Progenitor cell of endocrine pancreas (in vitro differentiated cells): ENCODE measurements at places on chromosomes 11 and 22. TPM values are rescaled to one million over a fixed set of nuclear protein-coding genes. Genes with fewer than 3 reads are reported as not detected.

The OR8G5 gene
- total RNA-seq, result not detected in 2 replicates

The NTM gene
- total RNA-seq, result 4.2 and 4.3 TPM in 2 replicates

The UBASH3B gene
- total RNA-seq, result 2.4 and 4.9 TPM in 2 replicates

The KCNQ1OT1 gene
- 18.0 and 18.7 TPM in 2 replicates for total RNA-seq

The ENTHD1 gene
- not detected in 2 replicates for total RNA-seq

The NCR3LG1 gene
- 1.3 and 2.1 TPM in 2 replicates for total RNA-seq

The VSIG2 gene
- total RNA-seq, result 1.8 and 2.6 TPM in 2 replicates

The C22orf42 gene
- total RNA-seq, result 13.2 and 13.9 TPM in 2 replicates

The INS gene
- total RNA-seq, result 68.7 and 75.2 TPM in 2 replicates

The SERGEF gene
- total RNA-seq, result 32.4 and 34.8 TPM in 2 replicates

The P4HA3 gene
- 0.17 TPM in 1 of 2 replicates, not detected in the other for total RNA-seq

DNA sequence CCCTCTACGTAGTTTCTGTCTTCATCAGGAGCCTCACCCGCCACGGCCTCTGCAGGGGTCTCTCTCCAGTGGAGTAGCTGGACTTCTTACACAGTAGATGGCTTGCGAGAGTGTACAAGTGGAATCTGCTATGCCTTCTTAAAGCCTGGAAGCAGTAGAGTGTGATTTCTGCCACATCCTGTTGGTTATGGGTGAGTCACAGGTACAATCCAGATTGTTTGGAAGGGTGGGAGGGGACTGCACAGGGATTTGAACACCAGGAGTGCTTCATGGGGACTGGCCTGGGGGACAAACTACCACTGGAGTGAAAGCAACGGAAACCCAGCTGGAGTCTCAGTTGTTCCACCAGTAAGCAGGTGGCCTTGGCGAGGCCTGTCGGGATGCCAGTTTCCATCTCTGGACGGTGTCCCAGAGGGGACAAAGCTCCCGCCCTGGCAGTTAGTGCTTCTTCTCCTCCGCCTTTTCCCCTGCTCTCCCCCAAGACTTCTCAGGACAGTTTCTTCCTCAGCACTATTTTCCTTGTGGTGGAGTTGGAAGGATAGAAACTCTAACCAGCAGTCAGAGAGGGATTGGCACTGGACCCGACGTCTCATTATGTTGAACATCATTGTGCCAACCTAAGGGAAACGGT, 85.0 kb upstream of the RCN1 start:
- no peaks in the 10 kb centered on the region for H3K4me1 ChIP-seq
- H3K27ac ChIP-seq, result no peak overlapping the region
- H3K4me3 ChIP-seq, result no peak overlapping the region
- peaks cover 60% of the 10 kb centered on the region for H3K27me3 ChIP-seq

DNA sequence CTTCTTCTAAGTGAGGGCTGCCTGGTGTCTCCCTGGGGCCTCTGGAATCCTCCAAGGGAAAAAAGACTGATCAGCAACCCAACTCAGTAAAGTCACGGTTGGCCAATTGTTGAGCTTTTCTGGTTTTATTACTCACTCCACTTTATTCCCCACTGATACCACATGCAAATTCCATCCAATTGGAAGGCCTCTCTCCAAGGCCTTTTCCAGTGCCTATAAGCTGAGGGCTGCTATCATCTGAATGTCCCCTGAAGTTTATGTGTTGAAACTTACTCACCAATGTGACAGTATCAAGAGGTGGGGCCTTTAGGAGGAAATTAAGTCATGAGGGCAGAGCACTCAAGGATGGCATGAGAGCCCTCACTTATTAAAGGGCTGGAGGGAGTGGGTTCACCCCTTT, 463.3 kb downstream of the BUD13 start:
- H3K27ac ChIP-seq, result no peak overlapping the region
- peaks cover 31% of the 10 kb centered on the region for H3K27me3 ChIP-seq
- H3K4me3 ChIP-seq, result no peak overlapping the region
- H3K36me3 ChIP-seq, result no peaks in the 10 kb centered on the region

DNA sequence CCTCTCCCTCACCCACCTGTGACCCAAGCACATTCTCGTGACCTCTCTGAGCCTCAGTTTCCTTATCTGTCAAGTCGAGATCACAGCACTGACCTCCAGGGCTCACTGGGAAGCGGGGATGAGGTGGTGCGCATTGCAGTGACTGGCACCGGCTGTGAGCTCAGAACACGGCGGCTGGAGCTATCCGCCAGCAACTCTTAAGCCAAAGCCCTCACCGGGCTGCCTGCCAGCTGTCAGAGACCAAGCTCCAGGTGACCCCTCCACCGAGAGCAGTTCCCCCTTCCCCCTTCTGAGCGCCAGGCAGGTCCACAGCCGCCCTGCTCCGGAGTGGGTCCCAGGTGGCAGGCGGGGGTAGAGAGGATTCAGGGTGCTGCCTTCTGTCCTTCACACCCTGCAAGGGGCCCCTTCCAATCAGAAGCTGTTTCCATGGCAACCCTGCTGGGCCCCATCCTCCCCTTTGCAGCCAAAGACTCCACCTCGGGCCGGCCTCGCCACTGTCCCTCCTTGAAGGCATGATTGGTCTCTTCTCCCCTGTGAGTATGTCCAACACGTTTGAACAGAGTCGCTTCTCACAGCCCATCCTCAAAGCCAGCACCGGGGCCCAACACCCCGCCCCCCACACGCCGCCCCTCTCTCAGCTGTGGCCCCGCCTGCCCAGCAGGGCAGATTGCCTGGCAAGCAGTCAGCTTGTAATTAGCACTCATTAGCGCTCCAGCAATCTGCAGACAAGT, 98.7 kb downstream of the WNT7B start:
- H3K4me1 ChIP-seq, result peaks cover 2% of the 10 kb centered on the region
- no peak overlapping the region for H3K4me3 ChIP-seq
- H3K36me3 ChIP-seq, result no peaks in the 10 kb centered on the region
- DNase-seq, result peak; percentile 8
- no peak overlapping the region for H3K27ac ChIP-seq

GRCh38 chr11:70604630-70605467, 206.5 kb downstream of the CTTN start:
- H3K27ac ChIP-seq, result no peak overlapping the region
- H3K4me3 ChIP-seq, result no peak overlapping the region
- peaks cover 1% of the 10 kb centered on the region for H3K4me1 ChIP-seq
- DNase-seq, result no peak
- no peaks in the 10 kb centered on the region for H3K36me3 ChIP-seq
- no peaks in the 10 kb centered on the region for H3K27me3 ChIP-seq

DNA sequence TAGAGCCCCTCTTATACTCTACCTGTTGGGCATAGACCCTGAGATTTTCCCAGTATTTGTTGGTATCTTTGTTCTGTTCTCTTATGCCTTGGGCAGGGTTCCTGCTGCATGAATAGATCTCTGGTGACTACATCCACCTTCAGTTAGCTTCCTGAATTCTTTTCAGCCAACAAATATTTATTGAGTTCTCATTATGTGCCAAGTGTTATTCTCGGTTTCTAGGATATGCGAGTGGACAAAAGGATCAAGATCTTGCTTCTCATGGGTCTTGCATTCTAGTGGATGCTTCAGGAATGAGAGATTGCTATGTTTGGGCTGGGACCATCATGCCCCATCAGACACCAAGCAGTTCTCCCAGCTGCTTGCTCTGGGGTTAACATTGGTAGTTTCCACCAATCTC, 340.0 kb downstream of the METTL15 start:
- peaks cover 4% of the 10 kb centered on the region for H3K4me1 ChIP-seq
- no peaks in the 10 kb centered on the region for H3K36me3 ChIP-seq
- no peak overlapping the region for H3K4me3 ChIP-seq
- peak overlapping the region; percentile 30 for H3K27ac ChIP-seq

GRCh38 chr11:30730011-30730410, 143.9 kb upstream of the MPPED2 start:
- H3K4me1 ChIP-seq, result peaks cover 25% of the 10 kb centered on the region
- DNase-seq, result no peak
- H3K27ac ChIP-seq, result no peak overlapping the region

DNA sequence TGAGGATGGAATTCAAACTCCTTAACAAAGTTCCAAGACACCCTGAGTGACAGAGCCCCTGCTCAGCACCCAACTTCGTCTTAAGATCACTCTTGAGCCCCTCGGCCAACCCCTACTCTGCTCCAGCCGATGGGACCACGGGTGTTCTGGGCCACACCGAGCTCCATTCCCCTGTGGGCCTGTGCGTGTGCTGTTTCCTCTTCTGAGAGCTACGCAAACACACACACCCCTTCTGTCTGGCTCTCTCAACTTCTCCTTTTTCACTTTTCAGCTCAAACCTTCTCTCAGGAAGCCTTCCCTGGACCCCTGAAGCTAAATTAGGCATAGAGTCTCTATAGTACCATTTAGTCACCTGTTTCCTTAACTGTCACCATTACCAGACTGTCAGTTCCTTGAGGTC, 37.5 kb upstream of the NNMT start:
- peak overlapping the region; percentile 4 for H3K4me3 ChIP-seq
- H3K36me3 ChIP-seq, result no peaks in the 10 kb centered on the region
- no peak for DNase-seq

- H3K36me3 ChIP-seq, result no peaks in the 10 kb centered on the region
- no peak overlapping the region for H3K4me3 ChIP-seq
- peaks cover 11% of the 10 kb centered on the region for H3K27me3 ChIP-seq
These were observed 26.6 kb downstream of the SC5D start for GRCh38 chr11:121318848-121319834.

GRCh38 chr11:128625326-128625725, 38.0 kb upstream of the ETS1 start:
- H3K36me3 ChIP-seq, result no peaks in the 10 kb centered on the region
- H3K27me3 ChIP-seq, result peaks cover 79% of the 10 kb centered on the region
- no peak overlapping the region for H3K27ac ChIP-seq
- no peak overlapping the region for H3K4me3 ChIP-seq
- H3K4me1 ChIP-seq, result no peaks in the 10 kb centered on the region

GRCh38 chr11:104009744-104010143, 26.7 kb upstream of the DDI1 start:
- H3K4me1 ChIP-seq, result peaks cover 6% of the 10 kb centered on the region
- no peak overlapping the region for H3K27ac ChIP-seq
- no peak for DNase-seq
- no peak overlapping the region for H3K4me3 ChIP-seq
- H3K27me3 ChIP-seq, result no peaks in the 10 kb centered on the region

DNA sequence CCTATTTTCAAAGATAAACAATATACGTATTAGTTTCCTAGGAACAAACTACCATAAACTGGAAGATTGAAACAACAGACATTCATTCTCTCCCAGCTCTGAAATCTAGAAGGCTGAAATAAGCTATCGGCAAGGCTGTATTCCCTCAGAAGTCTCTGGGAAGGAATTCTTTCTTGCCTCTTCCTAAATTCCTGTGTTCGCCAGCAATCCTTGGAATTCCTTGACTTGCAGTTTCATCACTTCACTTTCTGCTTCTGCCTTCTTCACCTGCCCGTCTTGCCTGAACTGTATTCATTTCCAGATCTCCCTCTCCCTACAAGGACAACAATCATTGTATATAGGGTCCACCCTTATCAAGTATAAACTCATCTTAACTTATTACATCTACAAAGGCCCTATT, 17.7 kb upstream of the PRDM10 start:
- no peaks in the 10 kb centered on the region for H3K27me3 ChIP-seq
- no peak overlapping the region for H3K4me3 ChIP-seq
- no peak for DNase-seq

DNA sequence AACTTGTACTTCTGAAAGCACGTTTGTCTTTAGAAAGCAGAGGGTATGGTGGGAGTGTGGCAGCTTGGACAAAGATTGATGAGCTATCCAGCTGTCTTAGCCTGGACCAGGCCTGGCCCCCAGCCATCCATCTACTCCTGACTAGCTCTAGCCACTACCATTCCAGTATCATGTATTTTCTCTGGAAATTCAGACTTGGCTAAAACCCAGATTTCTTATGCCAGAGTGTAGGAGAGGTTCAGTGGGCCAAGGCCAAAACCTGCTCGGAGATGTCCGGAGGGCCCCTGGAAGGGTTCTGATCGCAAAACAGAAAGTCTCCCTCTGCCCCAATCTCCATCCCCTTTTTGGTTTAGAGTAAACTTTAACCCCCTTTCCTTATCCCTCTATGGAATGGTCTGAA, 24.8 kb upstream of the MTCH2 start:
- DNase-seq, result no peak
- no peaks in the 10 kb centered on the region for H3K36me3 ChIP-seq
- no peak overlapping the region for H3K4me3 ChIP-seq
- no peak overlapping the region for H3K27ac ChIP-seq
- no peaks in the 10 kb centered on the region for H3K4me1 ChIP-seq
- H3K27me3 ChIP-seq, result no peaks in the 10 kb centered on the region
